ENCODE measurements at places on chromosomes 7 and 10.

GRCh38 chr7:150649080-150649385 lies 16.8 kb upstream of the GIMAP6 start:
- no peak for DNase-seq

DNA sequence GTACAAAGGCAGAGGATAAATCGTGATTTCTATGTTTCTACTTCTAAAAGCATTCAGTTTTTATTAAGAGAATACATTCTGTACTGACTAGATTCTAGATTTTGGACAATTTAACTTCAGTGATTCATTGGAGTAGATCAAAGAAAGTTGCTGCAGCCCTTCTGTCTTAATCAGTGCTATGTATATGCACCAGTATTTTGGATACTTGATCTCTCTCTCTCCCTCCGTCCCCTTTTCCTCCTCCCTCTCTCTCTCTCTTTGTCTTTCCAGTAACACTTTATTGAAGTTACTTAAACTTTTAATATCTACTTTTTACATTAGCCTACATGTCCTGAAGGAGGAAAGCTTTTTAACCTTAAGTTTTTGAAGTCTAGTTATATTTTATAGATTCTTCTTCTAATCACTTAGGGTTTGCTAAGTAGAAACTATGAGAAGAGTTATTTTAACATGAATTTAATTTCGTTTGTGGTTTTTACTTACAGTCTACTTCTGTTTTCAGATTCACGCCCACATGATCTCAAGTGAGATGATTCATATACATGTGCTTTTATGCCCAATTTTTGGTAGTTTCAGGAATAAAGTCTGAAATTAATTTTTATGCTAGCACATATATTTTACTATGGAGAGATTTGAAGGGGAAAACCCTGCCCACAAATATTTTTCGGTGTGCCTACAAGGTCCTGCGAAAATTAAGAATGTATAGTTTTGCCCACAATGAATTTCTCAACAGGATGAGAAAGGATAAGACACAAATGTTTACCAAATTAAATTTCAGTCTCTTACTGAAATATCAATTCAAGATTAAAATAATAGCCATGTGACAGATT lies 9.1 kb downstream of the MDFIC start:
- peak; percentile 62 for DNase-seq

DNA sequence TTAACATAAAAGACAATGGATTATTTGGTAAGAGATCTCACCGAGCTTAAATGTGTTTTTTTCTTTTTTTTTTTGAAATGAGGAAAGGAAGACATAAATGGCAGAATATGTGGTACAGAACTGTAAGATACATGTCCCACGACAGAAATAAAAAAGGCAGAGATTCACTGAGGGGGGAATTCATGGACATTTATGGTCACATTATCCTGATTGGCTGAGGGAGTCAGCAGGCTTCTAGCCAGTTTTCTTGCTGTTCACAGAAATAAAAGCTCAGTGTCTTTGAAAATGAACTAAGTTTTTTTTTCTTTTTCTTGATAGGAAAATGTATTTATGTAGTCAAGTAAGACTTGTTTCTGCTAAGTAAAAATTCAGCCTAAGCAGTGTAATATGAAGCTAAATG lies 8.2 kb upstream of the FAS start:
- no peak for DNase-seq

DNA sequence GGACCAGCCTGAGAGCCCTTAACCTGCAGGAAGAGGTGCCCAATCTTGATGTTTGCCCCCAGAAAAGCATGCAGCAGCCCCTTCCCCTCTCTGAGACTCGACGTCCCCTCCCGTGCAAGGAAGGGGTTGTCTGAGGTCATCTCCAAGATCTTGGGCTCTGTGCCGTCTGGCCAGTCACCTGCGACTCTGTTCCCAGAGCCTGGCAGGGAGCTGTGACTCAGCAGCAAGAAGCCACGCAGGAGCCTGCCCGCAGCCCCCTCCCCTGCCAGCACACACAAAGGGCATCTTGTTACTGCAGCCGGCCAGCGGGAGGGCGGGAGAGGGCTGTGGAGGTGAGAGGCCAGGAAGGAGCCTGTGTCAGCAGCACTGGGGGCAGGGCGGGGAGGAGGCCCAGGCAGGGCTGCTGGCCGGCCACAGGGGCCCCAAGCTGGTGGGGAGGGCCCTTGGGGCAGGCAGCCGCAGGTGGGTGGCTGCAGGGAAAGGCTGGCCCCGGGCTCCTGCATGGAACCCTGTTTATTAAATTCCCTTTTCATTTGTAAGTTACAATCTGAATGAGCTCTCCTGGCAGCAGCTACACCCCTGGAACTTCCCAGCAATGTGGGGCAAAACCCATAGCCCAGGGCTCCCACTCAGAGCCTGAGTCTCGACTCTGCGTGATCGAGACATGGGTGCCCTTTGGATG lies 103.7 kb upstream of the ZMIZ1 start:
- peak; percentile 47 for DNase-seq

DNA sequence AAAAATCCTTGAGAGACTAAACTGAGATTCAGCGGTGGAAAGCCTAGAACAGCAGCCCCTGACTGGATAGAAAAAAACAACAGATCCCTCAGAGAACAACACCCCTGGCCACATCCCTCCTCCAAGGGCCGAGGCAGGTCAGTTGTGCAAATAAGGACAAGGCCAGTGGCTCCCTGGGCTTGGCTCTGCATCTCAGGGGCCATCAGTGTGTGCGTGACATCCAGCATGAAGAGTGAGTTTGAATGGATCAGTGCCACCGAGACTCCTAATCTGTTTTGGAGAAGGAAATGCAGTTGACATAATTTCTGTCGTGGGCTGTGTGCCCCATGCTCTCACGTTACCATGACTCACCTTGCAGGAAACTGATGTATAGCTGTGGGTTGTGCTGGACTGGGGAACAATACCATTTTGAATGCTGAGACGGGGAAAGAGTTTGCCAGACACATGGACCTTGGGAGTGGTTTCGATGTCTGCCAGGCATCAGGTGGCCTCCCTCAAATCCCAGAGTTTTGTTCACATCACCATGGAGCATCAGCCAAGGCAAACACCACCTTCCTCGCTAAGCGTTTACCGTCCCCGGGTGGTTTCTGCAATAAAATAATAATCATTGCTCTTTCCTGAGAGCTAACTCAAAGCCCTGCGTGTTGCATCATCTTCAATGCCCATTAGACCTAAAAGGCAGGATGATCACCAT lies 153.2 kb upstream of the FZD8 start:
- peak; percentile 62 for DNase-seq

DNA sequence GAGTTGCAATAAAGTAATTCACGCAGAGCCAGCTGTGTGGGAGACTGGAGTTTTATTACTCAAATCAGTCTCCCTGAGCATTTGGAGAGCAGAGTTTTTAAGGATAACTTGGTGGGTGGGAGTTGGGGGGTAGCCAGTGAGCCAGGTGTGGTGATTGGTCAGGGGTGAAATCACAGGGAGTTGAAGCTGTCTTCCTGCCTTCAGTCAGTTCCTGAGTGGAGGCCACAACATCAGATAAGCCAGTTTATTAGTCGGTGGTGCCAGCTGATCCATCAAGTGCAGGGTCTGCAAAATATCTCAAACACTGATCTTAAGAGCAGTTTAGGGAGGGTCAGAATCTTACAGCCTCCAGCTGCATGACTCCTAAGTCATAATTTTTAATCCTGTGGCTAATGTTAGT lies 3.3 kb upstream of the CYP51A1 start:
- peak; percentile 47 for DNase-seq
